ENCODE measurements at places on chromosomes 1 and 21. TPM values are rescaled to one million over a fixed set of nuclear protein-coding genes. Genes with fewer than 3 reads are reported as not detected.

The TRABD2B gene
- 0.46 TPM for total RNA-seq

The LCE6A gene
- not detected for total RNA-seq

DNA sequence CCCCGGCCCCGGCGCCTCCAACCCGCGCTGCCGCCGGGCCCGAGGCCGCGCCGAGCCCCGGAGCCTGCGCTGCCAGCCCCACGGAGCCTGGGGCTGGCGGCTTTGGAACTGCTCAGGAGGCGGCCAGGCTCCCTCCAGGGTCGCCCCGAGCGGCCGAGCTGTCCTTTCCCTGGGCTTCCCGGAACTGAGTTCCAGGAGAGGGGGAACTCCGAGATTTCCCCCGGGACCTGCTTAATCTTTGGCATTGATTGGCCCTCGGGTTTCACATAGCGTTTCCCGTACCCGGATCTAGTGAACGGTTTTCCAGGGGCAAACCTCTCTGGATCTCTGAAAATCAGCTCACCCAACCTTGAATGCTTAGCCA lies 504 bp downstream of the H6PD start:
- DNase-seq: no peak

GRCh38 chr1:155037043-155037442 lies 3.4 kb downstream of the DCST1 start:
- no peak for DNase-seq
